ENCODE measurements at places on chromosomes 13 and 19.

GRCh38 chr13:72620874-72621273 is 106.6 kb downstream of the MZT1 start:
- DNase-seq, result no peak

DNA sequence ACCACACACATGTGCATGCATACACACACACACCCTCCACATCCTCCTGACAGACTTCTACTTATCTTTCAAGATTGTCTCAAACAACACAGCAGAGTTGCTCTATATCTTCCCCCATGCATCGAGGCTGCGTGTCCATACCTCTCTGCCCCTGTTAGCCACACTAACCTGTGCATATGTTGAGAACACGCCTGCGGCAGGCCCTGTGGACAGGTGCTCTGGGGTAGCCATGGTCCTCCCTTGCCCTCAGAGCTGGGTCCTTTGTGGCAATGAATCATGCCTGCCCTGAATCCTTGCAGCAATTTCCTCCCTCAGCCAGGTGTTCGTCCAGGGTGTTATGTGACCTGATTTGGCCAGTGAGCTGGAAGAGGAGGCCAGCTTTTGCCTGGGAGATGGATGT is 213.3 kb downstream of the KATNAL1 start:
- no peak for DNase-seq

GRCh38 chr13:63042686-63043085 is 1627.0 kb upstream of the PCDH20 start:
- DNase-seq, result no peak

- DNase-seq, result no peak
Measured at GRCh38 chr13:20399961-20400360, 125.7 kb downstream of the CRYL1 start.

Data from retina (tissue), 1 donor.